ENCODE measurements at places on chromosomes 5 and 9. TPM values are rescaled to one million over a fixed set of nuclear protein-coding genes. Genes with fewer than 3 reads are reported as not detected.
A peak's percentile ranks its signal among the peaks of the same experiment; 100 is the strongest.

Gene TEX48
- not detected for total RNA-seq

Gene TRIM7
- total RNA-seq, result 0.83 TPM

Gene SLC25A51
- total RNA-seq, result 63.0 TPM

Gene TBC1D2
- total RNA-seq, result 35.6 TPM

Gene C5orf58
- not detected for total RNA-seq

Gene TMEM232
- 0.56 TPM for total RNA-seq

Gene TMEM174
- total RNA-seq, result not detected

DNA sequence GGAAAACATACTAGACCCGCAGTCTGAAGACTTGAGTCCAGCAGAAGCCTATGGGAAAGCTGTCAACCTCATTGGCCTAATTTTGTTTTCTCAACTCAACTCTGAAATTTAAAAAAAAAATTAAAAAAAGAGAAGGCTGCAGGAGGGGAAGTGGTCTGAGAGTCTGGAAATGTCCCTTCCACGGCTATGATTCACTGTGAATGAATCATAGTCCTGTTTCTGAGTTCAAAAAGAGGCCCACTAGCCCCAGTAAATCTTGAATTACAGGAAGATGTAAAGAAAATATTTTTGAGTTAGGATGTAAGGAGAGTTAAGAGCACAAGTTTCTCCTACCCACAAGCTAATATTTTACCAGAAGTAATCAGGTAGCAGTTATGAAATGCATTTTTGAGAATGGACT lies 565.5 kb upstream of the DMAC1 start:
- peak; percentile 76 for DNase-seq

GRCh38 chr9:124549016-124549415 lies 41.8 kb upstream of the NR5A1 start:
- DNase-seq, result no peak

GRCh38 chr9:98045234-98046179 lies 11.0 kb upstream of the NANS start:
- no peak for DNase-seq

DNA sequence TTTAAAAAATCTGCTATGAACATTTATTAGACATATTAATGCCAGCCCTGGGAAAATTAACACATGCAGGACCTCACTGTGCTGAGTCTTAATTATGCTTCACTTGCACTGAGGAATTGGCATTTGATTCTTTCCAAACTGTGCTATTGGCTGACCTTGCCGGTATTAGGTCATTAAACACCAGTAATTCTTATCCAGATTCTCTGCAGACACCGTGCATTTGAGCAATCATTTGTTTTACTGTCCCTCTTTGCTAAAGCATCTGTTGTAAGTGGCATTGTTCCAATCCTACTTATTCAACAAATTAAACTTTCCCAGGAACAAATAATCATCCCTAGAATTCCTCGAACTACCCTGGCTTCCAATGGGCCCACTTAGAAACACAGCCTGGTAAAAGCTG lies 145.0 kb downstream of the SLC12A2 start:
- peak; percentile 58 for DNase-seq

DNA sequence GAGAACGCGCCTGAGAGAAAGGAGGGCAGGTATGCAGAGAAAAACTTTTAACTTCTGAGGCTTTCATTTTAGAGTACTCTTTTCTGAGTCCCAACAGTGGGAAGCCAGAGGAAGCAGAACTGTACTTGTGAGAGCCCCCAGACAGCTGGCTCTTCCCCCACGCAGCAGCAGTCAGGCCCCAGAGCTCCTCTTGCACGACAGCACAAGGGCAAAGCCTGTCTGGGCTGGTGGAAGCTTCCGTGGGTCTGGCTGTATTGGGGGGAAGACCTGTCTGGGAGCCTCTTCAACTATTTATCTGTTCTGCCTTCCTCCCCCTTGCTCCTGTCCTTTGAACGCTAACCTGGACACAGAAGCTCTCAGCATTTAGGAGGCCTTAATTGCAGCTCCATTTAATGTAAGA lies 68.2 kb downstream of the THBS4 start:
- DNase-seq, result no peak

- no peak for DNase-seq
Measured at GRCh38 chr5:61177716-61178115, 15.4 kb upstream of the SMIM15 start.

DNA sequence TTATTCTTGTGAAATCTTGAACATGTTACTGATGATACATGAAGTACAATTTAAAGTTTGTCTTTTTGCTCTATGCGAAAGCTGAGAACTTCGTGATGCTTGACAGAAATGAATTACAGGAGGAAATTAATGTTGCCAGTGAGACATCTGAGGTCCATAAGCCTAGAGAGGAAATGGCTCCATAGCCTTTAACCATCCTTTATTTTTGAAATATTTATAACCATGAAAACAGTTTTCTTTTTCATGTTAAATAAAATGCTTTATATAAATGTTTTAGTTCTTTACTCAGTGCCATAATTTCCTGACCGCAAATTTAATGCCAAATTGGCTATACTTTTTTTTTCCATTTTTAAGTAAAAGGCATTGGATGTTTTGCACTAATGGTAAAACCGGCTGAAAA lies 29.1 kb downstream of the F2RL2 start:
- no peak for DNase-seq

GRCh38 chr5:107248066-107248695 lies 422.6 kb downstream of the EFNA5 start:
- peak; percentile 29 for DNase-seq

DNA sequence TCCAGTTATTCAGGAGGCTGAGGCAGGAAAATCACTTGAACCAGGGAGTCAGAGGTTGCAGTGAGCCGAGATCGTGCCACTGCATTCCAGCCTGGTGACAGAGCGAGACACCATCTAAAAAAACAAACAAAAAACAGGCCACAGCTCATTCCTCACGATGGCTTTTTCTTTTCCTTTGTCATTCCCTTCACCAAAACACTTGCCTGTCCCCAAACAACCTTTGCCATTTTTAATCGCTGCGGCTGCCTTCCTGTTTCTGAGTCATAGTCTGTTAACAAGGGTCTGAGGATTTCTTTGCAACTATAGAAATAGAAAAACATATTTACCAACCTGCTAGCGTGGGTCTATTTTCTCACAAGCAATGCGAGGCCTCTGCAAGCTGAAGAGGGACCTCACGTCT lies 123.0 kb upstream of the FSTL4 start:
- peak; percentile 11 for DNase-seq

DNA sequence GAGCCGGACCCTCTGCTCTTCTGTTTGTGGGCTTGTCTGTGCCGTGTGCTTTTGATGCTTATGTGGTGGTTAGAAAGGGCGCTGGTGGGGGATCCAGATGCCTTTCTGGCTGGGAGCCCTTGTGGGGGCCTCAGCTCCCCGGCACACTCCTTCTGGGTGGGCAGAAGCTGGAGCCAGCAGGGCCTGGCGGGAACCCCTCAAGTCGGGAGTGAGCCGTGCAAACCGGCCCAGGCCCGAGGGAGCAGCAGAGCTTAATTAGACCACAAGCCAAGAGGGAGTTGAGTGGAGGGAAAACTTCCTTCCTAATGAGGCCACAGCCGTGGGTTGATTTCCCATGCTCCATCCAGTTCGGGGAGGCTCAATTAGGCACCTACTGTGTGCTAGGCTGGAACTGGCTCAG lies 76.0 kb upstream of the RNU6ATAC start:
- DNase-seq, result no peak

DNA sequence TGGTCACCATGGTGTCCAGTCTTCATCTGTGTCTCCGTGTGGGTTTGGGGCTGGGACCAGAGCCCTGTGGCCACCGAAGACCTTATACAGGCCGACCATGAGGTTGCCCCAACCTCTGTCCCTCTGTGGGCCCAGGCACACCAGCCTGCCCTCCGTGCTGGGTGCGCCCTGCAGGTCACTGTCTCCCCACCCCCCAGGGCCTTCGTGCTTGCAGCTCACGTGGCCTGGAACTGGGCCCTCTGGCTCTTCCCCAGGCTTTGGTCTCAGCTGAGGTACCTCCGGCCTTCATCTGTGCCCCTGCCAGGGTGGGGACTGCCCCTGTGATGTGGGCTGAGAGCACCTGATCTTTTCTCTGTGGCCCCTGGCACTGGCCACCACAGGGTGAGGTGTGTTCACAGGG lies 92.1 kb downstream of the RXRA start:
- DNase-seq, result no peak

DNA sequence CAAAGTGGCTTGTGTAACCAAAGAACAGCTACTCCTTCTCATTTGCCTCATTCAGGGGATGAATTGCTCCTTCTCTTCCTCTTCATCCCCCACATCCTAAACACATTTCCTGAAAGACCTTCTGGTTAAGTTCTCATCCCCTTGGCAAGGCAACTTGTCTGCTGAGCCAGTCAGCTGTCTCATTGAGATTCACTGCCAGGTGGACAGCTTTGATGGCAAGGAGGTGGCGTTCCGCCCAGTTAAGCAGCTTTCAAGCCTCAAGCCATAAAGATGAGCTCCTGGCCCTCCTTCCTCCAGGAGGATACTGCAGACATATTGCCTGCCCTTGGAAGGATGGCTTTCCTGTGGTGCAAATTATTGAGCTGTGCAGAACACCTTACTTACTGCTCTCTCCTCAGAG lies 448.6 kb upstream of the MPDZ start:
- no peak for DNase-seq

GRCh38 chr9:81455462-81456219 lies 233.7 kb downstream of the TLE1 start:
- no peak for DNase-seq

DNA sequence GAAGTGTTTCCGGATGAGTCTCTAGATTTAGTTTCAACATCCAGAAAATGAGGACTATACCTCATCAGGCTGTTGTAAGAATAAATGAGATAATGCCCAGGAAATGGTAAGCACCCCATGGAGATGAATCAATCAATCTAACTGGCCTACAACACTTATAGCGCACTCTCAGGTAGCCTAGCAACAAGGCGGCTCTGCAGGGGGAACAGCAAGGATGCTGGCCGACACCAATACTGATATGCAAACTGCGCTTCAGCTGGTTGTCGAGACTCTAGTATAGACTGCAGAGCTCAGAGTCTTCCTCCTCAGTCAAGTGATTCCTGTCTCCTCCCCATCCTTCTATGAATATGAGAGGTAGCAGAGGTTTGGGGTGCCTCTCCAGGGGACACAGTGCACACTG lies 218.8 kb upstream of the WWC1 start:
- DNase-seq, result no peak

DNA sequence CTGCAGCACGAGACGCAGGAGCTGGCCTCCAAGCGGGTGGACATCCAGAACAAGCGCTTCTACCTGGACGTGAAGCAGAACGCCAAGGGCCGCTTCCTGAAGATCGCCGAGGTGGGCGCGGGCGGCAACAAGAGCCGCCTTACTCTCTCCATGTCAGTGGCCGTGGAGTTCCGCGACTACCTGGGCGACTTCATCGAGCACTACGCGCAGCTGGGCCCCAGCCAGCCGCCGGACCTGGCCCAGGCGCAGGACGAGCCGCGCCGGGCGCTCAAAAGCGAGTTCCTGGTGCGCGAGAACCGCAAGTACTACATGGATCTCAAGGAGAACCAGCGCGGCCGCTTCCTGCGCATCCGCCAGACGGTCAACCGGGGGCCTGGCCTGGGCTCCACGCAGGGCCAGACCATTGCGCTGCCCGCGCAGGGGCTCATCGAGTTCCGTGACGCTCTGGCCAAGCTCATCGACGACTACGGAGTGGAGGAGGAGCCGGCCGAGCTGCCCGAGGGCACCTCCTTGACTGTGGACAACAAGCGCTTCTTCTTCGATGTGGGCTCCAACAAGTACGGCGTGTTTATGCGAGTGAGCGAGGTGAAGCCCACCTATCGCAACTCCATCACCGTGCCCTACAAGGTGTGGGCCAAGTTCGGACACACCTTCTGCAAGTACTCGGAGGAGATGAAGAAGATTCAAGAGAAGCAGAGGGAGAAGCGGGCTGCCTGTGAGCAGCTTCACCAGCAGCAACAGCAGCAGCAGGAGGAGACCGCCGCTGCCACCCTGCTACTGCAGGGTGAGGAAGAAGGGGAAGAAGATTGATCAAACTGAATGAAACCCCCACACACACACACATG lies 654 bp downstream of the PURA start:
- peak; percentile 55 for DNase-seq

DNA sequence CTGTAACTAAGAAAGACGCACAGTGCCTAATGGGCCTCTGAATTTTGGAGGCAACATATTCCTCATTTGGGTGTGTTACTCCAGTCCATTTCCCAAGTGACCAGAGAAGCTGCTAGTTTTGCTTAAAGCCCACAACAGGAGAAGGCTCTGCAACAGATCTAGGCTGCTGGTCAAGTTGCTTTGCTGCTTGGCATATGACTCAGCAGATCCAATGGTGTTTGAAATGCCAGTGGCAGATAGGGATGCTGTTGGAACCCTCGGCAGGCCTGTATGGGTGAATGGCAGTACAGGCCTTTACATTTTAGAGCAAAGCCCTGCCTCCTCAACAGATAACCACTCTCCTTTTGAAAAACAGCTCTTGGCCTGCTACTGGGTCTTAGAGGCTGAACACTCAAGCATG lies 36.2 kb upstream of the ROR2 start:
- DNase-seq, result peak; percentile 11

Data from IMR-90 (cell line).